ENCODE measurements at places on chromosomes 2 and 18.
A peak's percentile ranks its signal among the peaks of the same experiment; 100 is the strongest.

GRCh38 chr2:152974146-152974545, 255.7 kb downstream of the ARL6IP6 start:
- DNase-seq = no peak

DNA sequence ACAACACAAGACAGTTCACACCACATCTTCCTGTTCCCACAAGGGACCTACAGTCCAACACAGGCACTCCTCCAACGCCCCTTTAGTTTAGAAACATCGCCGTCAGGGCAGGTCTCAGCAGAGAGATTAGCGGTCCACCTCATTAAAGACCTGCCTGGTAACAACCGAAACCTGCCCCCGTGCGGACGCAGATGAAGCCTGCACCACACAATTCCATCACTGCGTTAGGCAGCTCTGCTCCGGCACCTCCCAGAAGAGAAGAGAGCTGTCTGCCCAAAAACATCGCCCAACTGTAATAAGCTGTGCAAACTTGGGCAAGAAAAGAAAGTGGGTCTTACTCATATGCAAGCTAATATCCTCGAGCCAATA, 32.7 kb downstream of the ZNF516 start:
- no peak for DNase-seq

GRCh38 chr2:15142069-15142689, 419.0 kb downstream of the NBAS start:
- no peak for DNase-seq

DNA sequence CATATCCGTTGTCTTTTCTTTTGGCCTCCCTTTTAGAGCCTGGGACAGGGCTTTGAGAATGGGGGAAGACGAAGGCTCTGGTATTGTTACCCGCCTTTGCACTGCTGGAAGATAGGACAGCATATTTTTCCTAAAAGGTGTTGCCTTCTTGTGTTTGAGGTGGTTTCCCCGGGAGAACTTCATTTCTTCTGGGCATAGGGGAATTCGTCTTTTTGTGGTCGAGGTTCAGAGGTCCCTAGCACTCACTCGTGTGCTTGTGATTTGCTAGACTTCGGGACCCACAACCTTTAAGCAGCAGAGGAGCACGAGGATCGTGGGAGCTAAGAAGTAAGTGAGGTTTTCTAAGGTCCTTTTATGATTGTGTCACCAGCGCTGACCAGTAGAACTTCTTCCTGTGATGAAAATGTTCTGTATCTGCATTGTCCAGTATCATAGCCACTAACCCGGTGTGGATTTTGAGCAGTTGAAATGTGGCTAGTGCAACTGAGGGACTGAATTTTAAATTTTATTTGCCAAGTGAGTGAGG, 611 bp downstream of the ZNF512 start:
- DNase-seq = no peak

GRCh38 chr2:102424754-102425153, 1.8 kb downstream of the IL18RAP start:
- DNase-seq = no peak

GRCh38 chr2:100289020-100289419, 33.3 kb downstream of the LONRF2 start:
- no peak for DNase-seq

DNA sequence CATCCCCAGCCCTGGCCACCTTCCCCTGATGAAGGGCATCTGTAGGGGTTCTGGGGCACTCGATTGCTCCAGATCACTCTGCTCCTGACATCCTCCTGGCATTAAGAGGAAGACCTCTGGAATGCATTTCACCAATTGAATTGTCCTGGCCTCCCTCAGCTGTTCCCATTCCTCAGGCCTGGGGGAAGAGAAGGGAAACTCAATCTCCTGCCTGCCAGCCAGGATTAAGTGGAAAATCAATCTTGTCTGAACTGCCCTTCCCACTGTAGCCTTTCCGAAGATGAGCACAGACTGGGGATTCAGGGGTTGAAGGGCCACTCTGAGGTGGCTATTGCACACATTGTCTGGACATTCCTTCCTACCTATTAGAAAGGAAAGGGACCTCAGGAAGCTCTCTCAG, 99.8 kb downstream of the ALK start:
- no peak for DNase-seq

GRCh38 chr2:39304729-39305128, 61.0 kb upstream of the CDKL4 start:
- DNase-seq = no peak

GRCh38 chr2:169452080-169452479, 27.2 kb upstream of the BBS5 start:
- no peak for DNase-seq

- peak; percentile 86 for DNase-seq
These were observed 1.8 kb downstream of the MPV17 start for GRCh38 chr2:27320958-27321543.

GRCh38 chr2:134250840-134251461, 2.9 kb upstream of the MGAT5 start:
- no peak for DNase-seq

- no peak for DNase-seq
These were observed 123.0 kb downstream of the PMAIP1 start for GRCh38 chr18:60022671-60023276.

DNA sequence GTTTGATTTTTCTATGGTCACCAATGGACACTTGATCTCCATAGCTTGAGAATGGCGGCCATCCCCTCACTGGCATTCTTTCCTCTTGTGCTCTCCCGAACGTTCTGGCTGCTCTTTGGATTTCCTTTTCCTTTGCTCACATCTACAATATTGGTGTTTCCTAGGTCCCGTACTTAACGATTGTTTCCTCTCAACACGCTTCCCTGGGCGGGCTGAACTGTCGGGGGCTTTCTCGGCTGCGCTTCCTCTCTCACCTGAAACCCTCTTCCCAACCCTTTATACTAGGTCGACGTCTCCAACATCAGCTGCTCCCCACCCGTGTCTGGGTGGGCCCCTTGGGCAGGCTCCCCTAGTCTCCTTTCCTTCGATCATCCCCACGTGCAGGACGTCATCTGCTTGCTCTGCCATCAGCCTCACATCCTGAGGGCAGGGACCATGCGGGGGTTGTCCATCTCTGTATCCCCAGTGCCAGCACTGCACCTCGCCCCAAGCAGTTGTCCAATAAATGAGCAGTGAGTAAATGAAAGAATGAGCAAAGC, 634 bp upstream of the DIS3L2 start:
- DNase-seq = no peak

DNA sequence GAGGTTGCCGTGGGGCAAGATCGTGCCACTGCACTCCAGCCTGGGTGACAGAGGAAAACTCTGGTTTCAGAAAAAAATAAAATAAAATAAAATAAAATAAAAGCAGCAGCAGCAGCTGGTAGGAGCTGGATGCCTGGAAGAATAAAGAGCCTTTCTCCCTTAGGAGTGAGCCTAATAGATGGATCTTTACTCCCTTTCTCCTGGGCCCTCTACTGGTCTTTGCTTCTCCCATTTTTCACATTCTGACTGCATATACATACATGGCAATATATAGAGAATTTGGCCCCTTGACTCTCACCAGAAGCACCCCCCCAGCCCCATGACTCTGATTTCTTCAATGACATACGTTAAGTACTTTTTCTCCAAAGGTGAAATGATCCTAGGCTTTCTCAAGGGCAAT, 9.8 kb upstream of the MALT1 start:
- no peak for DNase-seq

- no peak for DNase-seq
These were observed 608.8 kb downstream of the LRP1B start for GRCh38 chr2:141522048-141522447.

DNA sequence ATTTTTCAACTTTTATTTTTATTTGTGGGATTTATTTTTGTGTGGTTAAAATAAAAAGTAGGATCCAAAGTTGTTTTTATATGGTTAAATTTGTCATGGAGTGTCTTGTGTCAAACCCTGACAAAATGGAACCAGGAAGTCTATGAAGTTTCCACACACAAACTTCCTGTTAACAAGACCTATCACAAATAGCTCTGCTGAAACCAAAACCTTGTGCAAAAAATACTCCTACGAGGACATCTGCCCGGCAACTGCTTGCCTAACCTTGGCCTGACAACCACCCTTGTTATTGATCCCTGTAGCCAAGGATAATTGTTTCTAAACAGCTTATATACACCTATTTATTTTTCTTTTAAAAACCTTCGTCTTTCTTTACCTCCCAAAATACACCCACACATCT, 389.6 kb downstream of the TRIB2 start:
- no peak for DNase-seq

GRCh38 chr2:104766683-104767082, 87.2 kb upstream of the POU3F3 start:
- no peak for DNase-seq

DNA sequence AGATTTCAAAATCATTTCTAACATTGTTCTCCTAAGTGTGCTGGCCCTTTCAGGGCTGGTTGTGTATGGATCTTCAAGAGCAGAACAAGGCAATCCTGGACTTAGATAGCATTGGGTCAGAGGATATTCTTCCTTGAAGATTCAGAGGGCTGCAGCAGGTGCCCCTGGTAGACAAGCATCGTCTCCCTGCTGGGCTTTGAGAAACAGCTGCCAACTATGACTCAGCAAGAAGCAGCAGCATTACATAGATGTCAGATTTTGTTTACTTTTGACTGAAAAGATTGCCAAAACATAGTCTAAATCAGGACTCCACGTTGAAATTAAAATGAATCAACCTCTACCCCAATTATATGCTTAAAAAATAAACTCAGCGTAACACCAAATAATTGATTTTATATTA, 618.8 kb downstream of the SOCS6 start:
- no peak for DNase-seq

GRCh38 chr2:232369126-232369951, 9.2 kb upstream of the ALPP start:
- no peak for DNase-seq

DNA sequence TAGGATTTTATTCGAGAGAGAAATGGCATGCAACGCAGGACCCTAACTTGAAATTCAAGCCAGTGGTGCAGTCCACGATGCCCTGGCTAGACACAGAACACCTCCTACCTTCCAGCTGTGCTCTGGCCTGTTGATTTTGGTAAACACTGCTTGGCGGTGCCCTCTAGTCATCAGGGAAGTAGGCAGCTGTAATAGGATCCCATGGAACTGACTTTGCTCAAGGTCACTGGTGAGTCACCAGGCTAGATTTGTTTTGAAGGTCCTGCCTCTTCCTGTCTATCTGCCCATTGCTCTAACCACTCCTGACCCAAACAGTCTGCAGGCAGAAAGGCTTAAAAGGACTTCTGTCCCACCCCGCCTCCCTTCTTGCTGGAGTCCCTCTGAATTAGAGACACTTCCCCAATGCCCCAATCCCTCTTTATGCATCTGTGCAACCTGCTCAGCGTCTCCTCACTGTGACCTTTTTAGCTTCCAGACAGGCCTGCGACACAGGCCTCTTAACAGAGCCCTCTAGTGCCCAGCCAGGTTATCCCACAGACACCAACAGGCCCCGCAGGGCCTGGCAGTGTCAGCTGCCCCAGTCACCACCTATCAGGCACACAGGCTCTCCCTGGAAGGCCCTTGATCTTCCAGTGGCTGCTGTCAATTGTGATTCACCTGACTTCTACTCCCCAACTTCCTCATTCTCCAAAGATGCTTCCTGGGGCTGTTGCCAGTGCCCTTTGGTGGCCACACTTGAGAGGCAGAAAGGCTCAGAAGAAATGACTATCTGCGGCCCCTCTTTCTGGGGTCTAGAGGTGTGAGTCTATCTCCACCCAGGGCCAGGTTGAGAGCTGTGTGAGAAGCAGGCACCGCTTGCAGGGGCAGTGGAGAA, 5.2 kb downstream of the TMEM127 start:
- no peak for DNase-seq

DNA sequence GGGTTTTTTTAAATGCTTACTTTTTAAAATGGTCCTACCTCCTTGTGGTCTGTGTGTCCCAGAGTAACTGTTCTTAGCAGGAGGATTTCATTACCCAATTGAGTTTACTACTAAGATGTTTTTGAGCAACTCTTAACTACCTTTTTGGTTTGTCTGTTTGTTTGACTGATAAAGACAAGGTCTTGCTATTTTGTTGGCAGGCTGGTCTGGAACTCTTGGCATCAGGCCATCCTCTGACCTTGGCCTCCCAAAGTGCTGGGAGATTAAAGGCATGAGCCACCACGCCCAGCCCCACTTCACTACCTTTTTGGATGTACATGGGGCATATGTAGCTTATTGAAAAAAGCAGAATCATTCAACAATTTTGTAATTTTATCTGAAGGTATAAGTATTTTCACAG, 14.9 kb downstream of the MRPS9 start:
- no peak for DNase-seq

GRCh38 chr18:4599312-4599711, 144.2 kb upstream of the DLGAP1 start:
- DNase-seq = no peak

GRCh38 chr2:204860274-204860673, 315.0 kb downstream of the PARD3B start:
- DNase-seq = no peak

DNA sequence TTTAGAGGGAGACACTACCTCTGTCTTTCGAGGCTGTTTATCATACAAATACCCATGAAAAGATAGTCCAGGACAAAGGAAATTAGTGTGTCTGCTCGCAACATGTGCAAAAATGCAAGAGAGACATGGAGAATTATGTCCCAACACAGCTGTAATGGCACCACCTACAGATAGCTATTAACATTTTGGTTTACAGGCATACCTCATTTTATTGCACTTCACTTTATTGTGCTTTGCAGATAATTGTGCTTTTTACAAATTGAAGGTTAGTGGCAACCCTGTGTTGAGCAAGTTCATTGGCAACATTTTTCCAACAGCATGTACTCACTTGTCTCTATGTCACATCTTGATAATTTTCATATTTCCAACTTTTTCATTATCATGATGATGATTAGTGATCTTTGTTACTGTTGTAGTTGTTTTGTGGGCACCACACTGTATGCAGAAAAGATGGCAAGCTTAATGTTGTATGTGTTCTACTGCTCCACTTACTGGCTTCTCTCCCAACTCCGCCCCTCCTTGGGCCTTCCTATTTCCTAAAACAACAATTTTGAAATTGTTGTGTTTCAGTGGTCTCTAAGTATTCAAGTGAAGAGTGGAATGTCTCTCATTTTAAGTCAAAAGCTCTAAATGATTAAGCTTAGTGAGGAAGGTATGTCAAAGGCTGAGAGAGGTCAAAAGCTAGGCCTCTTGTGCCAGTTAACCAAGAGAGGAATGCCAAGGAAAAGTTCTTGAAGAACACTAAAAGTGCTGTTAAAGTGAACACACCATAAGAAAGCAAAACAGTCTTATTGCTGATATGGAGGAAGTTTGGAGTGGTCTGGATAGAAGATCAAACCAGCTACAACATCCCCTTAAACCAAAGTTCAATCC, 52.0 kb downstream of the ANKRD12 start:
- DNase-seq = no peak

GRCh38 chr2:43387092-43388062, 161.0 kb upstream of the ZFP36L2 start:
- no peak for DNase-seq

All from GOT3 (cell line).